ENCODE measurements at places on chromosomes 5 and 9.

- DNase-seq: no peak
These were observed 1.4 kb downstream of the KIF20A start for GRCh38 chr5:138180183-138180782.

DNA sequence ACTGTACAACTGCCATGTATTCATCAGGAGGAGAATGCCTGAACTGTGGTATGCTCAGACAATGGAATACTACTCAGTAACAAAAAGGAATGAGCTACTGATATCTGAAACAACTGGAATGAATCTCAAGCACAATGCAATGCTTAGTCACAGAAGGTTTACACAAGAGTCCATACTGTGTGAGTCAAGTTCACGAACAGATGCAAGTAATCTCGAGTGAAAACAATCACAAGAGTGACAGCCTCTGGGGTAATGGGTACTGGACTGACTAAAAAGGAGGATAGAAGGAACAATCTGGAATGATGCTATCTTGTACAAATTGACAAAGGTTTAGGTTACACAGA is 19.5 kb upstream of the GOLGA1 start:
- DNase-seq: no peak

- no peak for DNase-seq
These were observed 679 bp downstream of the B4GALT1 start for GRCh38 chr9:33166231-33167083.

GRCh38 chr5:80254767-80255430 is 949 bp downstream of the SERINC5 start:
- no peak for DNase-seq

DNA sequence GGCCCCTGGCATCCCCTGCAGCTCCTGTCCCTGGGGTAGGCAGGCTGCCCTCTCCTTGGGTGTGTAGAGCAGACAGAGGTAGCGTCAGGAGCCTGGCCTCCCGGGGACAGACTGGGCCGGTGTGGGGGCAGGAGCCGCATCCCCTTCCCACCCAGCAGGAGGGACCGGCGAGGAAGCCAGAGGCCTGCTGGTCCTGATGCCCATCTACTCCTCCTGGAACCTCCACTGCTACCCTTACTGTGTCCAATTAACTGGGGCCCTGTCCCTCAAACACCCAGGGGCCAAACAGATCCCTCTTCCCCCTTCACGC is 15.6 kb downstream of the RALGDS start:
- DNase-seq: no peak

GRCh38 chr5:52449516-52449915 is 338.2 kb upstream of the ITGA1 start:
- no peak for DNase-seq

DNA sequence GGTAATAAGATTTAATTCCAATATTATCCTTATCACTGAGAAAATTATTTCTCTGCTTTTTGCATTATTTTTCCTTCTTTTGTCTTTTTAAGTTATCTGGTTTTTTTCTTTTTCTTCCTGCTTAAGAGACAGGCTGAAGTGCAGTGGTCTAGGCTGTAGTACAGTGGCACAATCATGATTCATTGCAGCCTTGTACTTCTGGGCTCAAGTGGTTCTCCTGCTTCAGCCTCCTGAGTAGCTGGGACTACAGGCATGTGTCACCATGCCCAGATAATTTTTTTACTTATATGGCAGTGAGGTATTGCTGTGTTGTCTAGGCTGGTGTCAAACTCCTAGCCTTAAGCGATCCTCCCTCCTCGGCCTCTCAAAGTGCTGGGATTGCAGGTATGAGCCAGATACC is 93.9 kb downstream of the SLC44A1 start:
- DNase-seq: no peak

- no peak for DNase-seq
These were observed 768.1 kb upstream of the GRAMD2B start for GRCh38 chr5:125655156-125655555.

- DNase-seq: no peak
These were observed 36.0 kb downstream of the CAMK2A start for GRCh38 chr5:150253416-150254208.

DNA sequence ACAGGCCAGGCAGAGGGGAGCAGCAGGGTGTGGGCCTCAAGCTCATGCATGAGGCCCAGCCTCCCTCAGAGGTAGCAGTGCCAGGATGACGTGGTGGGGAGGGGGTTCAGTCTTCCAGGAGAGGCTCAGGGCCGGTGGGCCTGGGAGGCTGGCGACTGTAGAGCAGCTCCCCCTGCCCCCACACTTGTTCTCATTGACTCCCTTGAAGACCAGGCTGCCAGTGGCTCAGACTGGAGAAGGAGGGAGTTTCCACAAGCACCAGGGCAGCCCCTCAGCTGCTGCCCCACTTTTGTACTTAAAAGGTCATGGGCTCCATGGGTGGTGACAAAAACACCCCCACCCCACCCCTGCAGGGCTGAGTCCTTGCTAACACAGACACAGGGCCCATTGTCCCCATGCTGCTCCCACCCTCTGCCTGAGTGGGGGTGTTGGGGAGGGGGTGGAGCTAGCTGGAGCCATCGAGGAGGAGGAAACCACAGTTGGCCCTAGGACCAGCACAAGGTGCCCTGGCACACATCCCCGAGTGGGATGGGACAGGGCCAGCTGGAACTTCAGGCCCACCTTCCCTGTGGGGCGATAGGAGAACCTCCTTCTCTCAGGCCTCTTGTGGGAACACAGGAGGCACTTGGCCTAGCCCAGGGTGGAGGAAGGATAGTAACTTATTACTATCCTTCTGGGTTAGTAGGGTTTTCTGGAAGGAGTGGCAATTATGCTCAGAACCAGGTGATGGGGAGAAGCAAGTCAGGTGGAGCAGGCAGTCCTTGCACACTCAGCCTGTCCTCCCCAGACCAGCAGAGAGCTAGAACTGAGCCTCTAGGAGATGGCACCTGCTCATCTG is 10.7 kb downstream of the PDLIM4 start:
- no peak for DNase-seq

DNA sequence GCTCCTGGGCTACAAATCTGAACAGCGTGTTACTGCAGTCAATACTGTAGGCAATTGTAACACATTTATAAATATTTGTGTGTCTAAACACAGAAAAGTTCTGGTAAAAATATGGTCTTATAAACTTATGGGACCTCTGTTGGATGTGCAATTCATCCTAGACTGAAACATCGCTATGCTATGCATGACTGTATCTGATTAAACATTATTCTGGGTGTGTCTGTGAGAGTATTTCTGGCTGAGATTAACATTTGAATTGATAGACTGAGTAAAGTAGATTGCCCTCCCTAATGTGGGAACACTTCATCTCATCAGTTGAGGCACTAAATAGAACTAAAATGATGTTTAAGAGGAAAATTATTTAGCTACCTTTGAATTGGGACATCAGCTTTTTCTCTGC is 24.3 kb upstream of the PRDM9 start:
- DNase-seq: no peak

- no peak for DNase-seq
These were observed 2.0 kb downstream of the OBP2B start for GRCh38 chr9:133207021-133207531.

DNA sequence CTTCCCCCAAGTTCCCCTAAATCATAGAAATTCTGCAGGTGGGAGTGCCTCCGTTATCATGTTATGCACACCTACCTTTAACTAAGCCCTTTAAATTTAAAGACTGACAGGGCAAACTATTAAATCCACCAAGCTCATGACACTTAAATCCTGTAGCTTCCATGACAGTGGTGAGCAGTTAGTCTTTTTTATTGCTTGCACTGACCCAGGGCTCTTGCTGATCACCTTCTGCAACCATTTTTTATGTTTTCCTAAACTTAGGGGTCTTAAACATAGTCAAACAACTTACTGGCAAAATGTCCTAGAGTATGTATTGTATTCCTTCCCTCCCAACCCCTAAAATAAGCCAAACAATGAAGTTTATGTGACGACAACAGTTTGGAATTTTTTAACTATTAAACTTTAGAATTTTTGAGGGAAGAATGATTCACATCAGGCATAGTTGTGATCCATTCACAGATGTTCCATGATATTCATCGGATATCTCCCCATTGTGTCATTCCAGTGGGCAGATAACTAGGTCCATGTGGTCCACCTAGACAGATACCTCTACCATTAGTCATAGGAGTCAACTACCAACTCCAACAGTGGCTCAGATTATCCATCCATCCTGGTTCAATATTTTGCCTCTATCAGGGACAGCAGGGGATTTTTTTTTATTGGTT is 283.1 kb downstream of the ADAMTS6 start:
- DNase-seq: no peak

- no peak for DNase-seq
These were observed 118.3 kb upstream of the KLF9 start for GRCh38 chr9:70532716-70533115.

DNA sequence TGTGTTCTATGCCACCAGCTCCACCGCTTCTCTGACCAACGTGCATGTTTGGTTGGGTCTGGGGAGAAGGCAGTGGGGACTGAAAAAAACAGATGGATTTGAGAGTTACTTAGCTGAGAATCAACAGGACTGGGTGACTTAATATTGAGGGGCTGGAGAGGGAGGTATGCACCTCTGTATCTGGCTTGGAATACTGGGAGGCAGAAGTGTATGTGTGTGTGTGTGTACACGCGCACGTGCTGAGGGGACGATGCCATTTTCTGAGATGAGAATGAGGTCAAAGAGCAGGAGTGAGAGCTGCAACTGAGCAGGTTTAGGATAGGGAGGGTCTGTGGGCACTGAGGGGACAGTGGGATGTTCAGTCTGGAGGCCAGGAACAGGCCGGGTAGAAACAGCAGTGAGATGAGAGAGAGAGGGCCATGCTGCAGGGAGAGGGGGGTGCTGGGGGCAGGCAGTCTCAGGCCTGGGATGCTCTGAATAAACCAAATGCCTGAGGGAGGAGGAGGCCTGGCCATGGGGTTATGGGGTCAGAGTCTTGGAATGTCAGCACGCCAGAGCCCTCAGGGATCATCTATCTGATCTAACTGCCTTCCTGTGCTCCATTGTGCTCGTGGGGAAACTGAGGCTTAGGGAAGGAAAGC is 14.0 kb downstream of the PDGFRB start:
- DNase-seq: no peak

DNA sequence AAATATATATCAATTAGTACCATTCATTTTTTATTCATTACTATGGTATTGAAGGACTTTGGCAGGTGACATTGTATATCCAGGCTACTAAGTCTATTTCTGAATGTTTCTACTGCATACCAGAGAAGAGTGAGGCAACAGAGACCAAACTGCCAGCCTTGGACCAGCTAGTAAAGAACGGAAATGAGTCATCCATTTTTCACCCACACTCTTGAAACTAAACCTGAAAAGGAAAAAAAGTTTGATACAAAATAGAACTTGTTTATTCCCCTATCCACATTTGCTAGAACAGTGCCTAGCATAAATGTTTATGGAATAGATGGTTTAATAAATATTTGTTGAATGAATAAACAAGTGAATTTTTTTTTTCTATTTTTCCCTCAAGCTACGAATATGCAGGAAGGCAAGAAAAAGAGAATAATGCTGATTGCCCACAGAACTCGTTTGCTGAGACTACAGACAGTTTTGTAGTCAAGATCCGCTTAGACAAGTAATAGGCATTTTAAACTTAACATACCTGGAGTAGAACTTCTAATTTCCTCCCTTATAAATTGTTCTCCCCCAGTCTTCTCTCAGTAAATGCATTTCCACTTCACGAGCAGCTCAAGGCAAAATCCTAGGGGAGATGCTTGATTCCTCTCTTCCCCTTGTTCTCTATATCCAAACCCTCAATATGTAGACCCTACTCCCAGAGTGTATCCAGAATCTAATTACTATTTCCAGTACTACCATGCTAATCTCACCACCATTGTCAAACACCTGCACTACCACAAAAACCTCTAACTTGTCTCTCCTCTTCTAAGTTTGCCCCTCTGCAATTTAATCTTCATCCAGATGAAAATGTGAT is 146.2 kb upstream of the RASA1 start:
- DNase-seq: no peak

- DNase-seq: no peak
These were observed 40.9 kb downstream of the FAF2 start for GRCh38 chr5:176489077-176489476.

GRCh38 chr9:16705111-16705604 is 165.3 kb downstream of the BNC2 start:
- DNase-seq: no peak

DNA sequence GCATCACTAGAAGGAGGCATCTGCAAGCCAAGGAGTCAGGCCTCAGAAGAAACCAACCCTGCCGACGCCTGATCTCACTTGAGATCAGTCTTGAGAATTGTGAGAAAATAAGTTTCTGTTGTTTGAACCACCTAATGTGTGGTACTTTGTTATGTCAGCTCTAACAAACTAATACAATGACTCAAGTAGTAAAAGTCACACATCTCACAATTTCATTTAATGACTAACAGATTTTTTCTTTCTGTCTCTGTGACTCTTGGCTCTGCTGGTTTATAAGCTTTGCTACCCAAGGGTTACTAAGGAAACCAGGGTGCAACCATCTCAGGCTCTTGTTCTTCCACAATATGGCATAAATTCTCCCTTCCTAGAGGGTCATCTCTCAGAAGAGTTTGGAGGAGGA is 315.8 kb upstream of the GRAMD2B start:
- DNase-seq: no peak

DNA sequence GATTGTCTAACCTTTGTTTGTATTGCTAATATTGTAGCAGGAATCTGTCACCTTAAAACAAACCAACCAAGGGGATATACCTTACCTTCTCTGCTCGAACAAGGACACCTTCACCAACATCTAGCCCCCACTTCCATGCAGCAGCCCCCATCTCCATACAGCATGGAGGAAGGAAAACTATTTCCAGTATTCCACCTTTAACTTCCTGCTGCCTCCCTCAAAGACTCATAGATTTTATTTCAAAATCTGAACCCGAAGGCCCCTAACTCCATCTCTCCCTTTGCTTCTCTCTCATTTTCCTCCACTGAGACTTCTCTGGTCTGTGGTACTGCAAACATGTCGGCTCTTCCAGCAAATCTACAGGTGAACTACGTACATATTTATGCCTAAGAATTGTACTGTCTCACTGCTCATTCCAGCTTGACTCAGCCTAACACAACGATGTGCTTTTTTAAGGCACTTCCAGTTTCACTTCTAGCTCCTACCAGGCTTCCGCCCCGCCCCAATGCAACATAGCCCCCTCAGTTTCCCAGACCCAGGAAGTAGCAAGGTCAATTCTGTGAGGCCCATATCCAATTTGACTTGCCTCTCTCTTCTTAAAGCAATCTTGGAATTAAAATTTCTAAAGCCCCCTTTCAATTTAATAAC is 70.7 kb upstream of the RNF38 start:
- no peak for DNase-seq

DNA sequence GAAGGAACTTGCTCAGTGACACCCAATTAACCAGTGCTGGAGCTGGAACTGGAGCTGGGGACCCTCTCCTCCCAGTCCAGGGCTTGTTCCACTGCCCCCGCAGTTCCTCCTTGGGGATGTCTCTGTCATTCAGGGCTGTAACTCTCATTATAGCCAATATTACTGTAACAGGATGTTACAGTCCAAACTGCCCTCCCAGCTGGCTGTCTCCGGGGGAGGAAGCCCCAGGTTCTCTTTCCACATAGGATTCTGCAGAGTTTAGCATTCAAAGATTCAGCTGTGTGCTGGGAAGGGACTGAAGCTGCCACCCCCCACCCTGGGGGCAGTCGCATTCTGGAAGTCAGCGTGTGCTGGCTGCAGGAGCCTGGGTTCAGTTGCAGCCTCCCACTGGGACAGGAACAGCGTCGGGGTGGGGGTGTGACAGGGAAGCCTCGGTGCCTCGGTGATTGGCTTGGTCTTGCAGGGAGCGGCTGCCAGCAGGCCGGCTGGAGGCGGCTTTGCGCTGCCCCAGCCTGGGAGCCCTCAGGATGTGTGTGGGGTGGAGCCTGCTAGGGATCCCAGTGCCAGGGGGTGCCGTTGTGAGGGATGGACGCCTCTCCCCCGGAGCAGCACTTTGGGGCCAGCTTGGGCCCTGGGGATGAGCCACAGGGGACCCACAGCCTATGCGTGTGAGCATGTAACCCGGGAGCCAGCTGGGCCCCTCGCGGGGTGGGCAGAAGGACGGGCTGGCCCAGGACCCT is 101.1 kb downstream of the RGS3 start:
- no peak for DNase-seq
